ENCODE measurements at places on chromosomes 2 and 18. TPM values are rescaled to one million over a fixed set of nuclear protein-coding genes. Genes with fewer than 3 reads are reported as not detected.

The BOK gene
- 8.9 TPM for total RNA-seq

DNA sequence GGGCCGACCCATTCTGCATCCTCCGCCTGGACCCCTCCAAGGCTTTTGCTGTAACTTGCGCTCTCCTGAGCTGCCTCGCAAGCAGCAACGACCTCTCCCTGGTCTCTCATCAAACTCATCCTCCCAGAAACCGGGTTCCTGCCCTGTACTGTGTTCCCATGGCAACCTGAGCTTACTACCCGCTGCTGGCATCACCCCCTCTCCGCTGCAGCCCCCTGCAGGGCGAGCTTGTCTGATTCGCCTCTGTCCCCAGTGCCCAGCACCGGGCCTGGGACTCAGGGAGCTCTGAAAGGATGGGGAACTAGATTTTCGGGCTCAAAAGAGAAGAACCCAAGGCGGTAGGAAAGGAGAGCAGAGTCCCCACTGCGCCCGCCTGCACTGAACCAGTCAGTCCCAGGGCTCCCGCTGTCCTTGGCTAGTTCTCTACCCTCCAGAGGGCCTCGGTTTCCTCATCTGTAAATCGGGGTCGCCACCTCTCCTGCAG lies 463 bp downstream of the HS1BP3 start:
- DNase-seq = no peak

GRCh38 chr2:134482131-134482723 lies 228.4 kb downstream of the MGAT5 start:
- DNase-seq = no peak

The GALNT14 gene
- total RNA-seq = 21.8 TPM

The UGT1A4 gene
- not detected for total RNA-seq

The IL37 gene
- not detected for total RNA-seq

GRCh38 chr2:37976411-37976810 lies 51.3 kb downstream of the RMDN2 start:
- DNase-seq = no peak

- no peak for DNase-seq
Observed at GRCh38 chr2:62604336-62604735, 98.3 kb upstream of the TMEM17 start.

DNA sequence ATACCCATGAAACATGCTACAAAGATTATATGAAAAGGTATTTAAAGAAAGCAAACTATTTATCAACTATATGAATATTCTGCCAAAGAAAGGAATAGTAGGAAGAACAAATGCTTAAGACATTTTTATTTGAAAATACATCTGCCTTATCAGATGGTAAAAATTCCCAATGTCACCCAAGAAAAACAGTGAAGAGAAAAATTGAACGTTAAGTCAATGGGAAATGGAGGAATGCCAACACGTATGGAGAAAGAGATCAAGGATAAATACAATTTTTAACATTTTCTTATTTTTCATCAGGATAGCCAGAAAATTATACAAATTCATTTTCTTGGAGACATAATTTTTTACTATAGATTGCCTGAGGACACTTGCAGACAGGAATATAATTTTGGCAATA lies 394.2 kb downstream of the ZEB2 start:
- DNase-seq = no peak

GRCh38 chr2:37585982-37586621 lies 85.3 kb downstream of the CDC42EP3 start:
- DNase-seq = no peak

GRCh38 chr18:63890950-63891304 lies 3.4 kb downstream of the SERPINB2 start:
- DNase-seq = no peak

GRCh38 chr2:178629463-178629862 lies 149.2 kb downstream of the PLEKHA3 start:
- DNase-seq = no peak

The COBLL1 gene
- total RNA-seq = 6.0 TPM

DNA sequence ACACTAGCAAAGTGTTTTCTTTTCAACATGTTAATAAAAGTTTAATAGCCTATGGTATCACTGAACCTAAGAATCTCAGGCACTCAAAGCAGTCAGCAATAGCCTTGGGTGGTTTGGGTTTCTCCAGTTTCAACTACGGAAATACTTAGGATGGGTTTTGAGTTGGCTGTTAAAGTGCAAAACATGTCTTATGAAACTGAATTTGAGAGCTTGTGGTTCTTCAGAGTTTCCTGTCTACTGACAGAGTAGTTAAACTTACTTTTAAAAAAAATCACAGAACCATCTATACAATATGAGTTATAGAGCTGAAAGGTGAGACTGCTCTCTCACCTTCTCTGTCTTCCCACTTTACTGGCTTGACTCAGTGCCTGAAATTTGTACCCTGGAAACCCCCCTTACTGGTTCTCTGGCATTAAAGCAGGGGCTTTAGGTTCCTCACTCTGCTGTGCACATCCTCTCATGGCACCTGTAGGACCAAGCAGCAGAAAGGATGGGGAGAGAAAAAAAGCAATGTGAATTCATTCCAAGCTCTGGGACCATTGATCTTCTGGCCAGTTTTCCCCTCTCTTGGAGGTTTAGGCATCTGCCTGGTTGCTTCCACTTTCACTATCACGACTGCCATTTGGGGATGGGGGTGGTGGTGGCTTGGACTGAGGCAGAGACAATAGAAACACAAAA lies 18.1 kb downstream of the CCDC141 start:
- DNase-seq = no peak

- DNase-seq = no peak
Observed at GRCh38 chr2:127455566-127456493, 37.6 kb downstream of the PROC start.

GRCh38 chr2:172614932-172615331 lies 59.0 kb downstream of the PDK1 start:
- DNase-seq = no peak

DNA sequence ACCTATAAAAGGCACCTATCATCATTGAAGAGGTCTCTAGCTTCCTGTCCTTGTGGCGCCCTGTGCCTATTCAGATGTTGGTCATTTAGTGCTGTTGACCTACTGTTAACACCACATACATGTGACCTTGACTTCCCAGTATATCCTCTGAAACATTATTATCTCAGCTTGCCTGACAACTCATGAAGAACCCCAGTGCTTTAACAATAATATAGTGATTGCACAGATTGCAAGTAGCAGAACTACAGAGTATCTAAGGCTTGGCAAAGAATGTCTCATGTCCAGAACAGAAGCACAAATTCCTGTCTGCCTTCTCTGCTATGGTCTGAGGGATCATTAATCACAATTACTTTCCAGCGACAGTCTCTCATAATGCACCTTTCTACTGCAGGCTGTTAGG lies 165.3 kb downstream of the LCLAT1 start:
- DNase-seq = no peak

The DOK6 gene
- 6.7 TPM for total RNA-seq

DNA sequence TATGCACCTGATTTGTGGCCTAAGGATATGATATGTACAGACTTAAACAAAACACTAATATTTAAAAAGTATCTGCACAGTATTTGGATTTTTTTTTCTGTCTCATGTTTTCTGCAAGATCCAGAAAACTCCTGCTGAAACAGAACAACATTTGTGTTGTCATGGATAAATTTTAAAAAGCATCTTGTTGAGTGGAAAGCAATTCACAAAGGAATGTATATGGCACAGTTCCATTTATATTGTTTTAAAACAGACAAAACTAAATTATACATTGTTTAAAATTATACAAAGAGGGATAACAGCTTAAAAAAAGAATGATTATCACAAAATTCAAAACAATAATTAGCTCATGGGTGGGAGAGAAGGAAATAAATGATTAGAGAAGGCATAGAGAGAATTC lies 193.5 kb downstream of the PPP1R1C start:
- no peak for DNase-seq

- no peak for DNase-seq
Observed at GRCh38 chr2:69988086-69988635, 26.7 kb upstream of the ASPRV1 start.

GRCh38 chr2:11750422-11750821 lies 4.0 kb downstream of the LPIN1 start:
- no peak for DNase-seq

DNA sequence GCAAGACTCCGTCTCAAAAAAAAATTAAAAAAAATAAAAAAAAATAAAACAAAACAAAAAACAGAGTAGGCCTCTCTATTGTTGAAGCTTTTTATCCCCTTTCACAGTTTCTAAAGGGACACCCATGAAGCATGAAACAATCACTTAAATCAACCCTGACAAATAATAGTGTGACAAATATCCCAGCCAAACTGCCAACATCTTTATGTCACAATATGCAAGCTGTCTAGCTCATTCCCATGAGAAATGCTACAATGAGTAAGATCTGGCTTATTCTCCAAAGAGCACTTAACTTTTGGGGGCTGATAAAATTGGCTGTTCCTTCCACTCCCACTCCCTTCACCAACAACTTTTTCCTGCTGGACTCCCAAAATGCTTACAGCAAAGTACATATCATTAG lies 21.7 kb upstream of the ABCA12 start:
- DNase-seq = no peak

The PPP1R1C gene
- 2.7 TPM for total RNA-seq

The KIF5C gene
- total RNA-seq = 0.46 TPM

- DNase-seq = no peak
Observed at GRCh38 chr2:231250698-231251097, 52.3 kb downstream of the ARMC9 start.
